Thymus (tissue), 14 donors: ENCODE measurements at places on chromosomes 6 and 20. TPM values are rescaled to one million over a fixed set of nuclear protein-coding genes. Genes with fewer than 3 reads are reported as not detected.

- no peak for DNase-seq
Observed at GRCh38 chr6:97658090-97658489, 375.1 kb upstream of the MMS22L start.

DNA sequence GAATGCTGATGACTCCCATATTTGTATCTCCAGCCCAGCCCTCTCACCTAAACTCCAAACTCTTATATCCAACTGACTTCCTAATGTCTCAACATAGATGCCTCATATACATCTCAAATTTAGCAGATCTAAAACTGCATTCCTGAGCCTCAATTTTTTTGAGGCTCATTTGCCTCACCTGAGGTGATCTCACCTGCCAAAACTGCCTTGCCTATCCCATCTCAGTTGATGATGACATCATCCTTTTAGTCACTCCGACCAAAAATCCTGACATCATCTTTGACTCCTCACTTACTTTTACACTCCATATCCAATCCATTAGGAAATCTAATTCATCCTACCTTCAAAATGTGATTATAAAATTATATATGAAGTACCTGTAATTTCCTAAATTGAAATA lies 25.6 kb upstream of the SLPI start:
- no peak for DNase-seq

The KCNG1 gene
- total RNA-seq, result 0.28 TPM

The EYS gene
- total RNA-seq, result 0.28 TPM

- DNase-seq, result no peak
Observed at GRCh38 chr6:126118058-126118755, 131.9 kb downstream of the TRMT11 start.

The ANKRD66 gene
- 0.05 TPM for total RNA-seq

The SNAI1 gene
- 0.33 TPM for total RNA-seq

DNA sequence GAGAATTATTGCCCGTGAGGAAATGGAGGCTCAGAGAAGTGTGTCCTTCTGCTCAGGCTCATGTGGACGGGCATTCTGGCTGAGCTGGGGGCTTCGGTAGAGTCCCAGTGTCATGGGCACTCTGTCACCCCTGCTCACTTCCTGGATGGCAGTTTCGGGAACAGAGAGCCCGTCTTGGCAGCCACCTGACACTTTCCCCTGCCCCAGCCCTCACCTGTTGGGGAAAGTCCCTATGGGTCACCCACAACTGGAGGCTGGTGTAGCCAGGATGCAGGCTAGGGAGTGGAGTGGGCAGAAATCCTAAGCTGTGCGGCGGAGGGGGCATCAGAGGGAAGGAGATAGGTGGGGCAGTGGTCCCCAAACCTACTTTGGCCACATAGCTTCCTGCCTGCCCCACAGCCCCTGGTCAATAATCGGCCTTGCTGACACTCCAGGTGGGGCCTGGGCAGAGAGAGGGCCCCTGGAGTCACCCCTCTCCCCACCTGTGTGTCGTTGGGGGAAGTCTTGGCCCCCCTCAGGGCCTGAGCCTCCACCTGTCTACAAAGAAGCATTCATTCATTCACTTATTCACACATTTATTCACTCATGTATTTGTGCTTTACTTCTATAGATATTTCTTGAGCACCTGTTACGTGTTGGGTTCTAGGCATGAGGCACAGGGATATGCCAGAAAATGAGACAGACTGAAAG lies 40.5 kb downstream of the SNAI1 start:
- no peak for DNase-seq

The PTCRA gene
- 145 TPM for total RNA-seq

The RGS17 gene
- total RNA-seq, result 2.4 TPM

GRCh38 chr20:20253744-20254330 lies 114.1 kb upstream of the INSM1 start:
- DNase-seq, result no peak

DNA sequence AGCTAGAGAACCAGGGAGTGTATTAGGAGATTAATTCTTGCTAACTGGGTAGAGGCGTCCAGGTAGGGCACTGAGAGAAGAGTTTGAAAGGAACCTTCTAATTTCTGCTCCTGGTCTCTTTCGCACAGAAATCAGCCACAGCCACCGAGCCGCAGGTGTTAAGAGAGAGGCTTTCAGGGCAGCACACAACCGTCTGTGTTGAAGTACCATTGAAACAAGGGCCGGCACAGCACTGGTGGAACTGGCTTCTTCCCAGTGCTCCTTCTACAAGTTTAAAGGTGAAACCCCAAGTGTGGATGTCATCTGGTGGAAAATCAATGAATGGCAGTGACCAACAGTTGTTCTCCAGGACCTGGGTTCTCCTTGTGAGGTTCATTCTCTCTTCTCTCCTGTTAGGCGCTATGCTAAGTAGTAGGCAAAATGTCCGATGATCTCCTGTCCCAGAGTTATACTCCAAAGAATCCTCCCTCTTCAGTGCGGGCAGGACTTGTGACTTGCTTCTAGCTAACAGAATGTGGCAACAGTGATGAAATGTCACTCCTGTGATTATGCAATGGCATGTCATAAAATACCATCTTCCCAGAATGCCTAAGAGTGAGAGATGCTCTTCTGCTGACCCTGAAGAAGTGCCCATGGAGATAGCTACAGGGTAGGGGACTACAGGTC lies 15.0 kb upstream of the RIN2 start:
- no peak for DNase-seq

DNA sequence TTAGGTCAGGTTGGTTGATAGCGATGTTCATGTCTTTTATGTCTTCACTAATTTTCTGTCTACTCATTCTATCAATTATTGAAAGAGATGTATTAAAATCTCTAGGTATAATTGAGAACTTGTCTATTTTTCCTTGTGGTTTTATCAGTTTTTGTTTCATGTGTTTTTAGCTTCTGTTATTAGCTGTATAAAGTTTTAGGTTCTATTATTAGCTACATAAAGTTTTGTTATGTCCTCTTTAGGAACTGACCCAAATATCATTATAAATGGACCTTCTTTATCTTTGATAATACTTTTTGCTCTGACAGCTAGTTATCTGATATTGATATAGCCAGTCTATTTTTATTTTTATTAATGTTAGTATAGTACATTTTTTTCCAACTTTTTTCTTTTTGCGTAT lies 92.4 kb upstream of the TMEM170B start:
- DNase-seq, result no peak

DNA sequence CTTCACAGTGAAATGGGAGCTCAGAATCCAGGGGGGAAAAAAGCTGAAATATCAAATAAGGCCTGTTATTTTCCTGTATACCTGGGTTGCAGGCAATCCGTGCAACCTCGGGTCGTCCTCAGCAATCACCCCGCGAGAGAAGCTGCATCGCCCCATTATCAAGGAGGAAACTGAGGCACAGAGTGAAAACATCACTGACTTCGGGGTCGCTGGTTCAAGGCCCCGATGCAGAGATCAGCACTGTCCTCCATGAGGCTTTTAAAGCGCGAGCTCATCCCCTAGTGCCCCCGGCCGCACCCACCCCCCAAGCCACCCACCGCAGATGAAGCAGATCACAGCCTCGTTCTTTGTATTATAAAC lies 203.9 kb downstream of the PREX1 start:
- no peak for DNase-seq

DNA sequence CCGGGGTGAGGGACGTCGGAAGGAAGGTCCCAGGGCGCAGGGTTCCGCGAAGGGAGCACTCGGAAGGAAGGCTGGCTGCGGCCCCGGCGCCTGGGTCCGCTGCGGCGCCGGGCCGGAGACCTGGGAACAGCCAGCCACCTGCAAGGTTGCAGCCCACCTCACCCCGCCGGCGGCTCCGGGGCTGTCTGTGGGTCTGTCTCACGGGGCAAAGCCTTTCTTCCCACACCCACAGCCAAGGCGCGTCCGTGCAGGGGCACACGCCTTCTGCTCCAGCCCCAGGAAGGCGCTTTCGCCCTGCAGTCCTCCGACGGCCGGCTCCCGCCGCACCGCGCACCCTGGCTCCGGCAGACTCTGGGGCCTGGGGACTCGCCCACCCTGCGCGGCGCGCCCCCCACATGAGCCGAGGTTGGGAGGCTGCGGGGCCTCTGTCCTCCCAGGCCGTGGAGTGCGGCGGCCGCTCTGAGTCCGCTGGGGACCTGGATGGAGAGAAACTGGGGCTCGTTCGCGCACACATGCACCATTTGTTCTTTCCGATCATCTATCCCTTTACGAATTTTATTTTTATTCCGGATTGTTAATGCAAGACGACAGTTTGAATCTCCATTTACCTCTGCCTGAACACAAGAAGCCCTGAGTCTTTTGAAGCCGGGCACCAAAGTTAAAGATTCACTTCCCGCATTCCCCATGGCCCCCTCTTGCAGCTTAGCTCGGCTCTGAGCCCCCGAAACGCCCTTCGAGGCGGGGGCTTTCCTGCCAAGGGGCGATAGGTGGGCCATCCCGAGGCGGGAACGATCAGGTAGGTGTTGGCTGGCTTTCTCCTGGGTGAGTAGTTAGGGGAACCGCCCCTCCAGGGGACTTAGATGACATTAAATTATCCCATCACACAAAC lies 4.5 kb upstream of the FOXC1 start:
- no peak for DNase-seq

The TFAP2A gene
- total RNA-seq, result 0.33 TPM

- no peak for DNase-seq
Observed at GRCh38 chr6:11779329-11780096, 910 bp upstream of the ADTRP start.

GRCh38 chr6:160103825-160104100 lies 17.9 kb upstream of the SLC22A1 start:
- no peak for DNase-seq

- DNase-seq, result no peak
Observed at GRCh38 chr6:144153971-144154370, 3.7 kb downstream of the STX11 start.

GRCh38 chr6:47195011-47195650 lies 114.6 kb downstream of the TNFRSF21 start:
- DNase-seq, result no peak

DNA sequence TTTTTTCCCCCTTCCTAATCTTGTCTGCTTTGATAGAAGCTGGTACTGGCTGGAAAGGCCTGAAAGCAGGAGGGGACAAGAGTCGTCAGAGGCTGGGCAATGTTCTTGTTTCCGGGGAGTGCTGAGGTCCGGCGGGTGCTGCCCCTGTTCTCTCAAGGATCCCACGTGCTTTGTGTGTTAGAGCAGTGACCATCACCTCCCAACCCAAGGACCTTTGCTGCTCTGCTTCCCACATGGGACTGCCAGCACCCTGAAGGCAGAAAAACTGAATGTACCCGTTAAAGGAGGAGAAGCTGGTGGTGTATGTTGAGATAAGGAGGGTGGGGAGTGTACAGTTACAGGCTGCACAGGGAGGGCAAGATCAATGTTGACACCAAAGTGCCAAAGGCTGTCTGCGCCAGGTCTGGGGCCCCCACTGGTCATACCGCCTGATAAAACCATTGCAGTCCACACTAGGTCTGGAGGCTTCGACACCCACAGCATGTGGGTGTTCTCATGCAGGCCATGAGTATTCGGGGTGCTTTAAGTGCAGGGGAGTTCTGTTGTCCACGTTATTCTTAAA lies 15.0 kb downstream of the C20orf173 start:
- no peak for DNase-seq

GRCh38 chr6:158560836-158561320 lies 987 bp downstream of the TMEM181 start:
- no peak for DNase-seq
